ENCODE measurements at places on chromosomes 5 and 9.
A peak's percentile ranks its signal among the peaks of the same experiment; 100 is the strongest.

DNA sequence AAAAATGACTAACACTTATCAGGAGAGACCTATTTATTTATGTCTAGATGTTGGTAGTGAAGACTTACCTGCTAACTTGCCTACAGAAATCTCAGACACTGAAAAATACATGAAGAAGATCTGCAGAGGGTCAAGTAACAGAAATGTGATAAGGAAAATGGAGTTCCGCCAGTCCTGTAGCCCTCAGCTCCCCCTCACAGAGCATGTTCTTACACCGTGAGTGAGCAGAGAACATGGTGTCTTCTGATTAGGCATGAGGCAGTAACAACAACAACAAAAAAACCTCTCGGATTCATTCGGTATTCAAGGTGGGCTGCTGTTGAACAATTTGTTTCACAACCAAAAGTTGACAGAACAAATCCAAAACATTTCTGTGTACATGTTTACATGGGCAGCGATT lies 162.0 kb upstream of the SNX2 start:
- no peak for DNase-seq

DNA sequence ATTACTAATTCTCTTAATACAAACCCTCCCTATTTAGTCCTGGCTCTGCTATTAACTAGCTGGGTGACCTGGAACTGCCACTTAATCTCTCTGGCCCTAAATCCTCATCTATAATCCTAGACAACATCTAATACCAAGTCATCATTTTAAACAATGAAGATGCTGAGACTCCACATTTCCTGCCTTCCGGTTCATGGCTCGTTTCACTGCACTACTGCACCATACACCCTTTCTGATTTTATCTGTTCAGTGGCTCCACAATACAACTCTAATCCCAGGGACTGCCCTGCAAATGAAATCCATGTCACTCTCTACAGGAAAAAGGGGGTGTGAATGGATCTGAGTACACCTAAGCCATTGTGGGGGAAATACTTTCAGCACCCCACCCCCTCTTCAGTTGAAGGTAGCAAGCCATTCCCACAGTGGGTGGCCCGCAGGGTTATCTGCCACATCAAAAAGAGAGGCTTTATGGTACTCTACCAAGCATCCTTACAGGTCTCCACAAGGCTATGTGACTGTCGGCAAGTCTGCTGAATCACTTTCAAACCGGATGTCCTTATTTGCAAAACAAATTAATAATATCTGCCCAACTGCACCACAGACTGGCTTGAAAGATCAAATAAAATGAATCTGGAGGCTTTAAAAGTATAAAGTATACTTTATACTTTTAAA lies 89.5 kb downstream of the EPB41L4A start:
- DNase-seq, result no peak

- DNase-seq, result no peak
These were observed 24.1 kb downstream of the ACTL7B start for GRCh38 chr9:108831496-108832178.

- DNase-seq, result no peak
These were observed 58.0 kb upstream of the ROR2 start for GRCh38 chr9:92008041-92008440.

- DNase-seq, result no peak
These were observed 16.8 kb downstream of the KDM3B start for GRCh38 chr5:138369261-138369660.

GRCh38 chr5:116466727-116467464 lies 107.7 kb downstream of the SEMA6A start:
- no peak for DNase-seq

- DNase-seq, result no peak
These were observed 59.5 kb downstream of the RORB start for GRCh38 chr9:74556685-74557084.

DNA sequence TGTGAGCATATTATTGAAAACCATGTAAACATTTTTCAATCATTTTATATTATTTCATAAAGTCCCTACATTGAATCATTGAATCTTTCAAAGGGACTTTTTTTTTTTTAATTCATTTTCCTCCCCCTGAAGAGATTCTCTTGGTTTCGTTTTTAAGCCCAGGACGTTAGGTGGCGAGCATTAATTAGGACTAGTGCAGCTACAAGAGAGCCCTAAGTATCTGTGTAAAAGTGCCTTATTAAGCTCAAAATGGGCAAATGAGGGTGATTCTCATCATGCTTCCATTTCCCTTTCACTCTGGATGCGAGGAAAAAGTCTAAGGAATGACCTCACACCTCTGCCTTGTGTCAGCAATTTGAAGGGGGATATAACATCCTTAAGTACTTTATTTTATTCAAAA lies 517.9 kb upstream of the ITGA1 start:
- no peak for DNase-seq

DNA sequence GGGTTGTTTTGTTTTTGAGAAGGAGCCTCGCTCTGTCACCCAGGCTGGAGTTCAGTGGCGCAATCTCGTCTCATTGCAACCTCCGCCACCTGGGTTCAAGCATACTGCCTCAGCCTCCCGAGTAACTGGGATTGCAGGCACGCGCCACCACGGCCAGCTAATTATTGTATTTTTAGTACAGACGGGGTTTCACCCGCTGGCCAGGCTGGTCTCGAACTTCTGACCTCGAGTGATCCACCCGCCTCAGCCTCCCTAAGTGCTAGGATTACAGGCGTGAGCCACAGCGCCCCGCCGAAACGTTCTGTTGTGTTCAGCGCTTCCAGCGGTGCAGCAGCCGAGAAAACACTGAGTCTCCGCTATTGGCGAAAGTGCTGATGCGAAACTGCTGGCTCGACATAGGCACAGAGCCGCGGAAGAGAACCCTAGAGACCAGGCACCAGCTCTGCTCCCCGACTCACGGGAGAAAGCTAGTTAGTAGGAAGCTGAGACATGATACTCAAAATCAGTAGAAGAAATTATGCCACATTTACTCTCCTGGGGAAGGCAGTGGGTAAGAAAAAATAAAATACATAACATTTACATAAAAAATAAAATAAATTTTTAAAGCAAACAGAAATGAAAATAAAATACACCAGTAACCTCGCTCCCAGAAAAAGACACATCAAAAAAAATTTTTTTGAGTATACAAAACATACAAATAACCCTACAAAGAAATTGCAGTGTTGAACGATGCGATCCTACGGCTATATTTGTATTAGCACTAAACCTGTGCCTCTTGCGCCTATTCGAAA lies 31.6 kb downstream of the ANXA2R start:
- peak; percentile 86 for DNase-seq

DNA sequence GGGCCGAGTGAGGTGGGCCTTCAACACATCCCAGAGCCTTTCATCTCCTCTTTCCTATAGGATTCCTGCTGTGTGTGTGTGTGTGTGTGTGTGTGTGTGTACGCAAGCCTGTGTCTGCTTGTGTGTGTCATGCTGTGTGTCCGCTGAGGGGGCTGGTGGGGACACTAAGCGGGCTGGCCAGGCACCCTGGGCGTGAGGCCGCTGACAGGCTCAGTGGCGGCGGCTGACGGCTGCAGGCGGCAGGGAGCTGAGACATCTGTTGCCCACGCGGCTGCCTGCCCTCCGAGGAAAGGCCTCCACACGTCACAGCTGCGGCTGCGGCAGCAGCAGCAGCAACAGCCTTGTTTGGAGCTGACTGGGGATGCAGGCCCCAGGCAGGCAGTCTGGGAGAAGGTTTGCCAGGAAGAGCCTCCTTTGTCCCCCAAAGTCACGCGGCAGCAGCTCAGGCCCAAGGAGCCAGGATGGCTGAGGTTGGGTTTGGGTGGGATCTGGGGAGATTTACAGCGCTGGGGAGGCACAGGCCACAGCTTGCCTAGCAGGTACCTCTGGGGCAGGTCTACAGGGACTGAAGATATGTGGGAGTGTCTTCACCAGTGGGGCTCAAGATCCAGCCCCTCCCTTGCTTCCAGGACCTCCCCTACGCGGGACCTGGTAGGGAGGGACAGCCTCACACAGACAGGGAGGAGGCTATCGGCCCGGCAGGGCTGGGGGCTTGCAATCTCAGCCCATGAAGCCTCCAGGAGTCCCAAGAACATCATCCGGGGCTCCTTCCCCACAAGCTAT lies 1.8 kb downstream of the PDLIM4 start:
- no peak for DNase-seq

DNA sequence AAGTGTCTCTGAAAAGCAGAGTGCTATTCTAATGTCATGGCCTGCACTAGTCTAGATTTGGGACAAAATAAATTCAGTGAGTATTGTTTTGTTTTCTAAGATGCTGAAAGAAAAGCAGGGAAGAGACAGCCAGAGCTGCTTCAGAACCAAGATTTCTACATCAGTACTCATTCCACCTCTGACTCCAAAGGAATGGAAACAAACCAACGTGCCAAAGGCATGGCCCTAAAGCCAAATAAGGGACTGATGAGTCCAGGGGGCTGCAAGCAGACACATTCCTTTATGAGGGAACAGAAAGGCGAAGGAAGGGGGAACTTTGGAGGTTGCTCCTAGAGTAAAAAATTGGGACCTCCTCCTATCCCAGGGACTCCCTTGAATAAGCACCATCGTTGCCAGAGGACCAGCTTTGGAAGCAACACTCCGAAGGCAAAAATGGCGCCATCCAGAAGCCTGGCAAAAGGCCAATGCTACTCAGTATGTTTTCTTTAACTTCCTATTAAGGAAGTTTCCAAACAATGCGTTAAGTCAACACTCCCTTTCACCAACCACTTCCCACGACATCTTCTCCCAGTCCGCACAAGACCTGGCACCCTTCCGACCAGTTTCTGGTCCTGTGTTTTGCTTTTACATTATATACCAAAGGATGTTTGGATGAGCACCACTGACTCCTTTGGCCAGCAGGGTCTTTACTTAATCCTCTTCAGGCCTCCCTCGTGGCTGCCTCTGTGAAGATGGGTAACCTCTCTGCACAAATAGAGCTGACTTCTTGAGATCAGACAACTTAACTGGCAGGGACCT lies 31.6 kb downstream of the ADAM19 start:
- DNase-seq, result no peak

DNA sequence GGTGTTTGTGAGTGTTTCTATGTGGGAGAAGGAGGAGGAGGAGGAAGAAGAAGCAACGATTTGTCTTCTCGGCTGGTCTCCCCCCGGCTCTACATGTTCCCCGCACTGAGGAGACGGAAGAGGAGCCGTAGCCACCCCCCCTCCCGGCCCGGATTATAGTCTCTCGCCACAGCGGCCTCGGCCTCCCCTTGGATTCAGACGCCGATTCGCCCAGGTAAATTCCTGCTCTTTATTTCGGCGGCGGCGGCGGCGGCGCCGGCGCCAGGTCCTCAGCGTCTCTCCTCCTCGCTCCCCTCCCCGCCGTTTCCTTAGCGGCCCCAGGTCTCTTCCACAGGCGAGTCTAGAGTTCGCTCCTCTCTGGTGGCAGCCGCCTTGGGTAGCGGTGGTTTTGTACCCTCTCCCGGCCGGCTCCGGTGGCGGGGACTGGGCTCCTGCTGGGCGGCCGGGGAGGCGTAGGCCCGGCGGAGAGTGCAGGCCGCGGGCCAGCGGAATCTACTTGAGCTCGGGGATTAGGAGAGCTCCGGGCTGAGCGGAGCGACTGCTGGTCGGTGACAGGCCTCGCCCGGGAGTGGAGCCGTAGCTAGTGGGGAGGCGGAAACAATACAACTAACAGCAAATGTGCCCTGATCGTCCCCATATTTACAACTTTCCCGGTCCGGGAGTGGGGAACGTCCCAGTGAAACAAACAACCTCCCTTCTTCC lies 547 bp downstream of the NIPBL start:
- DNase-seq, result peak; percentile 49

- DNase-seq, result no peak
These were observed 97.9 kb downstream of the FSTL4 start for GRCh38 chr5:133514456-133514855.

GRCh38 chr9:88268886-88269285 lies 119.4 kb upstream of the SPIN1 start:
- no peak for DNase-seq

DNA sequence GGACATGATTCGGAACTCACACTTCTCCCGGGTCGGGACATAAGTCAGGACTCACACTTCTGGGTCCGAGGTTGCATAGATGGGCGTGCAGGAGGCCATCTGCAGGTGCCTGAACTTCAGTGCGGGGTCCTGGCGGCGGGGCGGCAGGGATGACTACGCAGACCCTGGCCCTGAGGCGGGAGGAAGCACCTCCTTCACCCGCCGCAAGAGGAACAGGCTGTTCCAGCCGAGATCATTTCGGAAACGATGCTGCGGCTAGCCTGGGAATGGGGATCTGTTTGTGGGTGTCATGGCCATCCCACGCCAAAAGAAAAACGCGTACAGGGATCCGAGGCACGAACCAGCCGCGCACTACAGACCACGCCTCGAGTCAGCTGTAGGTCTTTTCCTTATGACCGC lies 196.6 kb downstream of the TTLL11 start:
- no peak for DNase-seq

- no peak for DNase-seq
These were observed 272.8 kb downstream of the ICE1 start for GRCh38 chr5:5695266-5695665.

- no peak for DNase-seq
These were observed 49.5 kb upstream of the SARDH start for GRCh38 chr9:133787754-133788025.

- DNase-seq, result no peak
These were observed 1030.2 kb downstream of the EFNA5 start for GRCh38 chr5:106640511-106640910.

Measured in GDM1 (cell line).